ENCODE measurements at places on chromosomes 1 and 21. TPM values are rescaled to one million over a fixed set of nuclear protein-coding genes. Genes with fewer than 3 reads are reported as not detected.

DNA sequence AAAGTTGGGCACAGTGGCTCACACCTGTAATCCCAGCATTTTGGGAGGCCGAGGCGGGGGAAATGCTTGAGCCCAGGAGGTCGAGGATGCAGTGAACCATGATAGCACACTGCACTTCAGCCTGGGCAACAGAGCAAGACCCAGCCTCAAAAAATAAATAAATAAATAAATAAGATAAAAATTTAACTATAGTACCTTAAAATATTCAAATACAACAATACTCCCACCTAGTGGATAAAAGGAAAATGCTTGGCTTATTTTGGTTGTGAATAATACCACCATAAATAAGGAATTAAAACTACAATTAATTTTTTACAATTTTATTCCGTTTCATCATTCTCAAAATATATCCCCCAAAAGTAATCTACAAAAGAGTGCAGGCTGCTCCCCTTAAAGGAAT, 8.1 kb downstream of the PSMG1 start:
- peaks cover 15% of the 10 kb centered on the region for H3K36me3 ChIP-seq
- peak; percentile 36 for DNase-seq
- H3K4me1 ChIP-seq = no peaks in the 10 kb centered on the region
- no peak overlapping the region for H3K27ac ChIP-seq

- no peaks in the 10 kb centered on the region for H3K27me3 ChIP-seq
- no peak overlapping the region for H3K4me3 ChIP-seq
- peaks cover 14% of the 10 kb centered on the region for H3K36me3 ChIP-seq
- no peak for DNase-seq
- no peak overlapping the region for H3K27ac ChIP-seq
Observed at GRCh38 chr1:92333668-92334067, 34.8 kb downstream of the RPAP2 start.

DNA sequence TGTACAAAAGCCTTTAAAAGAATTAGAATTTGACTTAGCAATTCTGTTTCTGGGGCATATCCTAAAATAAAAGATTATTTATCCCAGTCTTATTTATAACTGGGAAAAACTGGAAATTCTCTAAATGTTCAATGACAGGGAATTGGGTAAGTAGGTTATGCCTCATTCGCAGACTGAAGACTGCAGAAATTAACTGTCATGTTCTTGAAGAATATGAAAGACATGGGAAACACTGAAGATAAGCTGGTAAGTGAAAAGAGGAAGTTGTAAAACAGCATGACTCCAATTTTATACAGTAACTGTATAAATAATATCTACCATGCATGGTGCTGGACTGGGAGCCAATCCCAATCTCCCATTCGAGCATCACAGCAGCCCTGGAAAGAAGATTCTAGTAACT, 50.6 kb upstream of the SLC2A1 start:
- H3K4me3 ChIP-seq = no peak overlapping the region
- no peak for DNase-seq
- no peak overlapping the region for H3K27ac ChIP-seq

- no peaks in the 10 kb centered on the region for H3K4me1 ChIP-seq
- no peak for DNase-seq
- H3K4me3 ChIP-seq = no peak overlapping the region
- no peak overlapping the region for H3K27ac ChIP-seq
Observed at GRCh38 chr21:38455403-38455802, 42.9 kb downstream of the ERG start.

- no peak overlapping the region for H3K4me3 ChIP-seq
- H3K4me1 ChIP-seq = peaks cover 3% of the 10 kb centered on the region
- H3K27me3 ChIP-seq = no peaks in the 10 kb centered on the region
- peak; percentile 94 for DNase-seq
Observed at GRCh38 chr1:164794356-164794755, 235.4 kb downstream of the PBX1 start.

DNA sequence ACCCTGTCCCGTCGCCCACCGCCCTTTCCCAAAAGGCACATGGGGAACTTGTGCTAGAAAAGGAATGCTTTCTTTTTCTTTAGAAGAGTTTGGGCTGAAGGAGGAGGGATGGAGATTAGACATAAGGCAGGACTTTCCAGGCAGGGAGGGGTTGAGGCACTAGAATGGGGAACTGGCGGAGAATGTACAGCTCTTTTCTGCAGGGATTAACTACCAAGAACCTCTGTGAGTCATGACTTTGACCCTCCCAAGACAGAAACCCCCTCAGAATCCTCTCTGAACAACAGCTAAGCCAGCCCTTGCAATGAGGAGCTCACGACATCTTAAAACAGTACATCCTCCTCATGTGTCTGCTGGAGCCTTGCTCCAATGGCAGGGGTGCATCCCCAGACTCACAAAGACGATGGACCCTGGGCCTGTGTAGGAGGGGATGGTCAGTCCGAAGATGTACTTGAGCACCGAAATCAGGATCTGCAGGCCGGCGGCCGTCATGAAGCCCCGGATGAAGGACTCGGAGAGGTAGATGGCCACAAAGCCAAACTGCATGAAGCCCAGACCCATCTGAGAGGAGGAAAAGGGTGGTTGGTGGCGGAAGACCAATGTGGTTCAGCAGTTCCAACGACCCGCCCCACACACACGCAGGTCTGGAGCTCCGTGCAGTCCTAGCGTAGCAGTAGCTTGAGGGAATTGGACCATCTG, 13.6 kb downstream of the SLC26A9 start:
- DNase-seq = no peak
- H3K27ac ChIP-seq = no peak overlapping the region
- H3K36me3 ChIP-seq = no peaks in the 10 kb centered on the region
- H3K4me3 ChIP-seq = no peak overlapping the region
- no peaks in the 10 kb centered on the region for H3K27me3 ChIP-seq

Gene F5
- total RNA-seq = not detected

Gene TUFT1
- total RNA-seq = 7.0 TPM

DNA sequence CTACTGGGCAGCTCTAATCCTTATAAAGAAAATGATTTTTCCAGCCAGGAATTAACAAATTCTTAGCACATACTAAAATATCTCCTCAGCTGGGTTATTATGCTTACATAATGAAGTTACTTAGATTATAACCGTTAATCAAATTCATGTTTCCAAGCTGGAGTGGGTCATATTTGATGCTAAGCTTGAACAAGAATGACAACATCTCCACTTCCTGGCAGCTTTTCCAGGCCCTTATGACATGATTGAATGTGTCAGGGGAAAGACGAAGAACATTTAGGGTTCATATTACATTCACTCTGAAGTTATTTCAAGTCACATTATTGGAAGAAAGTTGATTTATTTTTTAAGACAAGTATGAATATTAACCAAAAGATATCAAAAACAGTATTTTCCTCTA, 333.7 kb downstream of the PCP4 start:
- no peak for DNase-seq
- no peak overlapping the region for H3K27ac ChIP-seq
- no peaks in the 10 kb centered on the region for H3K4me1 ChIP-seq
- H3K4me3 ChIP-seq = no peak overlapping the region
- H3K27me3 ChIP-seq = no peaks in the 10 kb centered on the region

All from cardiac muscle cell (in vitro differentiated cells and primary cell).